ENCODE measurements at places on chromosomes 2 and 18.
A peak's percentile ranks its signal among the peaks of the same experiment; 100 is the strongest.

GRCh38 chr18:12839057-12839525 is 44.9 kb downstream of the PTPN2 start:
- H3K4me1 ChIP-seq = peaks cover 49% of the 10 kb centered on the region
- H3K27me3 ChIP-seq = no peaks in the 10 kb centered on the region
- peaks cover 36% of the 10 kb centered on the region for H3K36me3 ChIP-seq
- DNase-seq = no peak

- H3K36me3 ChIP-seq = no peaks in the 10 kb centered on the region
- H3K4me1 ChIP-seq = peaks cover 39% of the 10 kb centered on the region
- no peak for DNase-seq
- no peak overlapping the region for H3K27ac ChIP-seq
- H3K27me3 ChIP-seq = no peaks in the 10 kb centered on the region
These were observed 78.9 kb upstream of the B3GNT2 start for GRCh38 chr2:62116983-62117382.

- no peak for DNase-seq
- no peak overlapping the region for H3K27ac ChIP-seq
- H3K4me3 ChIP-seq = no peak overlapping the region
- no peaks in the 10 kb centered on the region for H3K27me3 ChIP-seq
- no peaks in the 10 kb centered on the region for H3K4me1 ChIP-seq
These were observed 37.0 kb downstream of the NABP1 start for GRCh38 chr2:191714925-191715324.

GRCh38 chr2:100936070-100936741 is 65.9 kb upstream of the RPL31 start:
- no peak overlapping the region for H3K27ac ChIP-seq
- H3K27me3 ChIP-seq = peaks cover 14% of the 10 kb centered on the region
- DNase-seq = no peak
- no peak overlapping the region for H3K4me3 ChIP-seq
- H3K36me3 ChIP-seq = no peaks in the 10 kb centered on the region

- no peak overlapping the region for H3K27ac ChIP-seq
- H3K4me1 ChIP-seq = no peaks in the 10 kb centered on the region
- H3K27me3 ChIP-seq = no peaks in the 10 kb centered on the region
- no peaks in the 10 kb centered on the region for H3K36me3 ChIP-seq
- no peak for DNase-seq
- no peak overlapping the region for H3K4me3 ChIP-seq
These were observed 297.0 kb upstream of the NXPH2 start for GRCh38 chr2:139077099-139077737.

GRCh38 chr2:115294999-115295398 is 852.6 kb downstream of the DPP10 start:
- no peaks in the 10 kb centered on the region for H3K27me3 ChIP-seq
- no peaks in the 10 kb centered on the region for H3K4me1 ChIP-seq
- no peaks in the 10 kb centered on the region for H3K36me3 ChIP-seq
- DNase-seq = no peak
- H3K27ac ChIP-seq = no peak overlapping the region

DNA sequence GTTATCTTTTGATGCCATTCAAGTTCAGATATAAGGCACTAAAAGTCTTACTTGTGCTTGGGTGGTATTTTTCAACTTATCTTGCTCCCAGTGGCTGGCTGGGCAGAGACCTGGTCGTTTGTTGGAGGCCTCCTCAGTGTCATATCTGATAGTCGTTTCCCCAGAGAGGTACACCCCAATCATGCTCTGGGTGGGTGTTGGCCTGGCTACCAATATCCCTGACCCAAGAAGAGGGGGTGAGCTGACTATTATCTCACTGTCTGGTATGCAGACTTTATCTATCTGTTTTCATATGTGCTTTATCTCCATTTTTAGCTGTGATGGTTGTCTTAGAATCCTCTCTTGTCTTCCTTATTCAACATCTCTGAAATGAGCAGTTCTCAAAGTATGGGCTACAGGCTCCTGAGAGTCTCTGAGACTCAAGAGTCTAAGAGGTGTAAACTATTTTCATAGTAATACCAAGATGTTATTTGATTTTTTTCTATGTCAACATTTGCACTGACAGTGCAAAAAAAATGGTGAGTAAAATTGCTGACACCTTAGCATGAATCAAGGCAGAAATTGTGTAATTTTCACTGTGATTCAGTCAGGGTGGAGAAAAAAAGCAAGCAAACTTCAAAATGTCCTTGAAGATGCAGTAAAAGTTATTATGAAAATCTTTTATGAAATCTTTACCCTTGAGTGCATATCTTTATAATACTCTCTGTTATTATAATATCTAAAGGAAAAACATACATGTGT is 12.3 kb upstream of the PLEK start:
- no peaks in the 10 kb centered on the region for H3K27me3 ChIP-seq
- no peak overlapping the region for H3K27ac ChIP-seq
- H3K4me3 ChIP-seq = no peak overlapping the region
- no peaks in the 10 kb centered on the region for H3K36me3 ChIP-seq
- peaks cover 4% of the 10 kb centered on the region for H3K4me1 ChIP-seq
- DNase-seq = no peak

GRCh38 chr2:150429384-150429961 is 58.0 kb downstream of the RND3 start:
- H3K27me3 ChIP-seq = no peaks in the 10 kb centered on the region
- DNase-seq = no peak
- no peak overlapping the region for H3K27ac ChIP-seq
- H3K4me1 ChIP-seq = no peaks in the 10 kb centered on the region

DNA sequence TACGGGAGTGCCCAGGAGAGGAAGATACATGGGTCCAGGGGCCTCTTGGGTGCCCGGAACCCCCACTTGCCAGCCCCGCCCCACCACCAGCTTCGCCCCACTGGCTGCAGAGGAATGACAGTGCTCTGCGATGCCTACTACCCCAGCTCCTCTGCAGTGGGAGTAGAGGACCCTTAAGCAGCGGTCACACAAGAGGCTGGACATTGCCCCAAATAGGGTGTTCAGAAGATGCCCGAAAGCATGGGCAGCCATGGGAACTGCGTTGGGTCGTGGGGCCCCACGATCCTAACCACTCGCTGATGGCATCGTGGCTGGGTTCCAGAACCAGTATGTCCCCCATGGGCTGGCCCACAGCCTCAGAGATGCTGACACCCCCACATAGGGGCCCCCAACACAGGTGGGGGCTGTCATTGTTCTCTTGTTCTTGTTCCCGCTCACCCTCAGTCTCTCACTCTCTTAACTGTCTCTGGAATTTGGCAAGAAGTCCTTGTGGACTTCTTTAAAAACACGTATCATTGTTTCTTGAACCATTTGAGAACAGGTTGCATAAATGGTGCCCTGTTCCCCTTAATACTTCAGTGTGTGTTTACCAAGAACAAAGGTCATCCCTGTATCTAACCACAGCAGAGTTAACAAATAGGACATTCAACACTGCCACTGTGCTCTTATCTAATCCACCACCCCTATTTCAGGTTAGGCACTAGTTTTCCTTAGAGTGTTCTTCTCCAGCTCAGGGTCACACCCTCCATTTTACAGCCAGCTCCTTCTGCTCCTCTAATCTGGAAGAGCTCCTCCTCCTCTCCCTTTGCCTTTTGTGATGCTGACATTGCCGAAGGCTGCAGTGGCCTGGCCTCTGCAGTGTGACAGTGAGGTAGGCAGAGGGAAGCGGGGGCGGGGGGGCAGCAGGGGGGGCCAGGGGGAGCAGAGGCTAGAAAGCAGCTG is 76.3 kb downstream of the STPG4 start:
- H3K36me3 ChIP-seq = peaks cover 25% of the 10 kb centered on the region
- no peak overlapping the region for H3K4me3 ChIP-seq
- no peaks in the 10 kb centered on the region for H3K27me3 ChIP-seq
- peaks cover 28% of the 10 kb centered on the region for H3K4me1 ChIP-seq

- H3K4me3 ChIP-seq = no peak overlapping the region
- H3K36me3 ChIP-seq = peaks cover 8% of the 10 kb centered on the region
- H3K27ac ChIP-seq = no peak overlapping the region
- peaks cover 41% of the 10 kb centered on the region for H3K4me1 ChIP-seq
These were observed 2.5 kb downstream of the GALNT3 start for GRCh38 chr2:165791421-165792103.

DNA sequence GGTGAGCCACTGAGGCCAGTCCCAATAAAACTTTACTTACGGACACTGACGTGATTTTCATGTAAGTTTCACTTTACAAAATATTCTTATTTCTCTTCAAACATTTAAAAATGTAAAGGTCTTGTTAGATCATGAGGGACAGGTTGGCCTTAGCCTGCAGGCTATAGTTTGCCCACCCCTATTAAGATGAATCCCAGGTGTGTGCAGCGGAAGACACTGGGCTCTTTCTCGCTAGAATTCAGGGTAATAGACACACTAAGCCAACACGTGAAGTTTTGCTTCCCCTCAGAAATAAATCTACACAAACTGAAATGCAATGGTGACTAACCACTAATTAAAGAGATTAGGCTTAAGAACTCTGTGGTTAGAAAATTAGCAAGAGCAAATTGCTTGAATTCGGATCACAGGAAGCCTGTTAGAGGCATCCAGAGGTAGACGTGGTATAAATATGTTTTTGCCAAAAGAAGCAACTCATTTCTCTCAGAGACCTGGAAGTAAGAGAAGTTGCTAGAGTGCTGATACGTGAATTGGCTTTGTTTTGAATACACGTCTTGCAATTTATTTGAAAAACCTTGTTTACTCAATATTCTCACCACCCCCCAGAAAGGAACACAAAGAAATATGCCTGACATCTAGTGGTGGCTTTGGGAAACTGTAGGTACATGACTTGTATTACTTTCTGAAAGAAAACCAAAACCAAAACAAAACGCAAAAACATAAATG is 151.6 kb downstream of the DTNB start:
- H3K4me3 ChIP-seq = peak overlapping the region; percentile 7
- H3K36me3 ChIP-seq = no peaks in the 10 kb centered on the region
- DNase-seq = no peak
- peaks cover 23% of the 10 kb centered on the region for H3K4me1 ChIP-seq
- peak overlapping the region; percentile 38 for H3K27ac ChIP-seq
- no peaks in the 10 kb centered on the region for H3K27me3 ChIP-seq

DNA sequence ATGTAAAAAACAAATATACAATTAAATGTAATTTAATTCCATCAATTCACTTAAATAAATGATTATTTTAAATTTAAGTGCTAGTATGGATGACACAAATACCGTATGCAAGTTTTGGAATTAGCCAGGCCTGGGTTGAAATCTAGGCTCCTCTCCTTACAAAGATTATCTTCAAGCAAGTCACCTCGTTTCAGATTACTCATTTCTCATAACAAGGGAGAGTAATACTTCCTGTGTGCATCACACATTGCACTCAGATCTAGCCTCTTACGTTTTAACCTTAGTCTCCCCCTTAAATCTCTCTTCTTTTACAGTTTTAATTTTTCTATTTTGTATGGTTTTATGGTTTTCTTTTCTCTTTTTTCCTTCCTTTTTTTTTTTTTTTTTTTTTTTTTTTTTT is 1475.9 kb upstream of the NXPH2 start:
- H3K27me3 ChIP-seq = no peaks in the 10 kb centered on the region
- H3K27ac ChIP-seq = no peak overlapping the region
- H3K4me1 ChIP-seq = no peaks in the 10 kb centered on the region

GRCh38 chr2:3712831-3713503 is 9.6 kb downstream of the DCDC2C start:
- DNase-seq = no peak
- H3K27me3 ChIP-seq = peaks cover 2% of the 10 kb centered on the region
- no peaks in the 10 kb centered on the region for H3K4me1 ChIP-seq
- no peak overlapping the region for H3K27ac ChIP-seq
- H3K4me3 ChIP-seq = no peak overlapping the region
- no peaks in the 10 kb centered on the region for H3K36me3 ChIP-seq

- no peak overlapping the region for H3K27ac ChIP-seq
- H3K4me1 ChIP-seq = peaks cover 2% of the 10 kb centered on the region
- H3K27me3 ChIP-seq = no peaks in the 10 kb centered on the region
- no peaks in the 10 kb centered on the region for H3K36me3 ChIP-seq
These were observed 448.5 kb downstream of the ZEB2 start for GRCh38 chr2:144071461-144071860.

DNA sequence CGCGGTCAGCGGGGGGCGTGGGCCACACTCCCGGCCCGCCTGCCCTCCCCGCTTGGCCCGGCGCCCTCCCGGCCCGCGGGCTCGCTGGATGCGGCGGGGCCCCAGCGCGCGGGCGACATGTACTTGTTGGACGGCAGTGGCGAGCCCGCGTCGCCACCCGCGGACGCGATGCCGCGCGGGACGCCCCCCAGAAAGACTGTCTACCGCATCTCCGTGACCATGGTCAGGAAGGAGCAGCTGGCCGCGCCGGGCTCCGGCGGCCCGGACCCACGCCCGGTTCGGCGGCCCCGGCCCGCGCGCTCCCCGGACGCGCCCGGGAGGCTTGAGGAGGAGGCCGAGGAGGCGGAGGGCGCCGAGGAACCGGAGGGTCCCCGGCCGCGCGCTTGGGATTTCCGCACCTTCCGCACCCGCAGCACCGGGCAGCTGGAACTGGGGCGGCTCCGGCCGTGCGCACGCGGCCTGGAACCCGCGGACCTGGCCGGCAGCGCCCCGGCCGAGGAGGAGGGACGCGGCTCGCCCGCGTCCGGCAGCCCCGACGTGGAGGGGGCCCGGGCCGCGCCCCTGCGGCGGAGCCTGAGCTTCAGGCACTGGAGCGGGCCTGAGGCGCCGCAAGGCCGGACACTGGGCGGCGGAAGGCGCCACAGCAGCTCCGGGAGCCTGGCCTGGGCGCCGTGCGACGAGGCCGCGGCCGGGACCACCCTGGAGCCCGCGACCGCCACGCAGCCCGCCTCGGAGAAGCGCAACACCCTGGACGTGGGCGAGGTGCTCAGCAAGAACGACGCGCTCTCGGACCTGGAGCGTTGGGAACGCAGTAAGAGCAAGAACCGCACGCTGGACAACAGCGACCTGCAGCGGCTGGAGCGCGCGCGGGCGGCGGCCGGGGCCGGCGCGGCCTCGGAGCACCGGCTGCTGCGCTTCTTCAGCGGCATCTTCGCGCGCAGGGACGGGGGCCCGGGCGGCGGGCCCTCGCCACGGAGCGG is 176.4 kb downstream of the AGAP1 start:
- no peak for DNase-seq
- no peaks in the 10 kb centered on the region for H3K36me3 ChIP-seq
- no peak overlapping the region for H3K4me3 ChIP-seq

- no peak overlapping the region for H3K4me3 ChIP-seq
- no peaks in the 10 kb centered on the region for H3K27me3 ChIP-seq
- no peak for DNase-seq
- no peaks in the 10 kb centered on the region for H3K36me3 ChIP-seq
These were observed 16.1 kb downstream of the KCNE4 start for GRCh38 chr2:223068071-223068470.

- H3K36me3 ChIP-seq = no peaks in the 10 kb centered on the region
- no peak overlapping the region for H3K27ac ChIP-seq
- peaks cover 8% of the 10 kb centered on the region for H3K4me1 ChIP-seq
These were observed 47.5 kb downstream of the PTGR3 start for GRCh38 chr18:75161256-75162028.

- no peak overlapping the region for H3K27ac ChIP-seq
- no peak overlapping the region for H3K4me3 ChIP-seq
- H3K4me1 ChIP-seq = no peaks in the 10 kb centered on the region
- no peaks in the 10 kb centered on the region for H3K36me3 ChIP-seq
- no peak for DNase-seq
- H3K27me3 ChIP-seq = no peaks in the 10 kb centered on the region
These were observed 322.9 kb downstream of the GALR1 start for GRCh38 chr18:77572537-77572936.

- H3K27me3 ChIP-seq = no peaks in the 10 kb centered on the region
- H3K36me3 ChIP-seq = no peaks in the 10 kb centered on the region
- no peak overlapping the region for H3K27ac ChIP-seq
- no peak overlapping the region for H3K4me3 ChIP-seq
These were observed 112.3 kb upstream of the LYPD1 start for GRCh38 chr2:132782176-132782783.
